OCI-M1 (cell line): ENCODE measurements at places on chromosomes 4 and X.

GRCh38 chr4:26884026-26884425 lies 23.4 kb downstream of the STIM2 start:
- no peak for DNase-seq

- no peak for DNase-seq
Observed at GRCh38 chr4:74471264-74471663, 26.3 kb downstream of the AREG start.

DNA sequence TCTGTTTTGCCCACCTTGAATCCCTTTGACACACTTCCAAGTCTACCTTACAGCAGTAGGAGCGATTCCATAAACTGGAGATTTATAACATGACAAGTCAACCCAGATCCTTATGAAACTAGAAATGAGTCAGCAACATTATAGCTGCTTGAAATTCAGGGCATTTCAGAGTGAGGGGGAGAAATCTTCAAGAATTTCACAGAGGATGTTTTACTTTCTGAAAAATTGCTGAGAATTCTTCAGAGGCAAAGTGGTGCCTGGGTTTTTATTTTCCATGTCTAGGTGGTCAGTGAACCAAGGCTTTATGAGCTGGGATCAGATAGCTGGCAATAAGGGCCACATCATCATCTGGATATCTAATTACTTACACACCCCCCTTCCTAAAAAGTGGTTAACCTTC lies 119.8 kb downstream of the PPARGC1A start:
- DNase-seq = no peak

- DNase-seq = no peak
Observed at GRCh38 chr4:85268188-85268587, 206.8 kb upstream of the ARHGAP24 start.

DNA sequence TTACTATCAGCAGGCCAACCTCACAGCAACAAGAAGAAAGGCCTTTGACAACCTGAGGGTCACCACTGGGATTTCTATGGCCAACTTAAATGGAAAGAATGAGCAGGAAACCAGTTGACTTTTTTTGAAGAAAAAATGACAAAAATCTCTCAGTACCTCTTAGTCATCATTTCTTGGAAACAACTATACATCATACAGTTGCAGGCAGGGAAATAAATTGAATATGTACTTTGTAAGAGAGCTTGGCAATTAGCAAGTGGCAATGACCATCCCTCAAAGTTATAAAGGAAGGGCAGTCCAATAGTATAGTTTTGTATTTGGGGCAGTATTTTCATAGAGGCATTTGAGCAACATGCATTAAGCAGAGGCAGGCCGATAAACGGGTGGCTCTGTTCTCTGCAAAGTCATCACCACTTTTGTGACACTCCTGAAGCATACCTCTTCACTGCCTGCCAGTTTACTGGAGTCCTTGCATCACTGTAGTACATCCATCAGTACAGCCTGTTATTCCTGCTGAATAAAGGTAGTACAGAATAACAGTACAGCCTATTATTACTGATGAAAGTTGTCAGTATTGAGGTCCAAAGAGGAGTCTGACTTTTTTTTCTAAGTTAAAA lies 83.3 kb upstream of the AMELX start:
- DNase-seq = peak; percentile 56

DNA sequence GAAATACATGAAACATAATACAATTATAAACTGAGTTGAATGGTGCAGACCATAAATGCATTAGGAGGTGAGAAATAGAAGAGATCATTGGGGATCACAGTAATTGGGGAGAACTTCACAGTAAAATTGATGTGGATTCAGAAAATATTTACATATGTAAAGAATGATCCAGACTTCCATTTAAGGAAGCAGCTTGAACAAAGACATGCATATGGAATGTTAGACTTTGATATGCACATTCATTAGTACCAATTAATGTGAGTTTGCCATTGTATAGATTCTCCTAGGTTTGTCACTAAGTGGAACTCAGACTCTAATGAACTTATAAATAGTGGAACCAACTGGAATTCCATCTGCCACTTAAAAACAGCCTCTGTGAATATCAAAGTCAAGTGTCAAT lies 235.6 kb downstream of the PARM1 start:
- DNase-seq = no peak
